NCI-H524 treated with DMSO at 0.1 percent for 48 hours (cell line): ENCODE measurements at places on chromosomes 1 and 21.

DNA sequence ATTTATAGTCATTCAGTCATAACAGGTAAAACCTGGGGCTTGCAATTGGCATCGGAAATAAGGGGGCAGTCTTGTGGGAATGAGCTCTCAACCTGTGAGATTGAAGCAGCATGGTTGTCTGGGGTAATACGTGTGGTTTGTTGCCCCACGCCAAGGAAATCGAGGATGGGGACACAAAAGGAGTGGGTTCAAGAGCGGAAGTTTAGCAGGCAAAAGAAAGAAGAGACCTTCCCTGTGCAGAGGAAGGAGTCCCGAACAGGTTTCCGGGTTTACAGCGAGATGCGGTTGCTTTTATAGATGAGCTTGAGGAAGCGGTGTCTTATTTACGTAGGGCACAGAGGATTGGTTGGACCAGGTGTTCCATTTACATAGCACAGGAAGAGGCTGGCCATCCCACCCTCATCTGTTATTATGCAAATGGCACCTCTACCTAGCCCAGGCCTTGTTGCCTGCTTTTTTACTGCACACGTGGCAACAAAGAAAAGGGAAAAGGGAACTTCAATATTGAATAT is 37.3 kb downstream of the IFNAR1 start:
- peak; percentile 68 for DNase-seq

- DNase-seq, result no peak
Measured at GRCh38 chr1:58855274-58856165, 71.7 kb upstream of the JUN start.

DNA sequence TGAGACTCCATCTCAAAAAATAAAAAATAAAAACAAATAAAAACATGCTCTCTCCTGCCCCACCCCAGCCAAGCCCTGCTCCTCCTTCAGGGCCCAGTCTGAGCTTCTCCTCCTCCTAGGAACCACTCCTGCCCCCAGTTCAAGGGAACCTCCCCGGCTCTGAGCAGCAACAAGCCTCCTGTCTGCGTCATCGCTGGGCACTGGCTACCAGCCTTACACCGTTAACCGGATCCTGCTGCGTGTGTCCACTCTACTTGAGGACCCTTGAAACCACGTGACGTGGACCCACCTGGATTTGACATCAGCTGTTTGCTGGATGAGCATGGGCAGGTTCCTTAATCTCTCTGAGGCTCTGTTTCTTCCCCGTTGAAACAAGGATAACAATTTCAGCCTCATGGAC is 1.6 kb upstream of the TAS1R2 start:
- DNase-seq, result no peak

DNA sequence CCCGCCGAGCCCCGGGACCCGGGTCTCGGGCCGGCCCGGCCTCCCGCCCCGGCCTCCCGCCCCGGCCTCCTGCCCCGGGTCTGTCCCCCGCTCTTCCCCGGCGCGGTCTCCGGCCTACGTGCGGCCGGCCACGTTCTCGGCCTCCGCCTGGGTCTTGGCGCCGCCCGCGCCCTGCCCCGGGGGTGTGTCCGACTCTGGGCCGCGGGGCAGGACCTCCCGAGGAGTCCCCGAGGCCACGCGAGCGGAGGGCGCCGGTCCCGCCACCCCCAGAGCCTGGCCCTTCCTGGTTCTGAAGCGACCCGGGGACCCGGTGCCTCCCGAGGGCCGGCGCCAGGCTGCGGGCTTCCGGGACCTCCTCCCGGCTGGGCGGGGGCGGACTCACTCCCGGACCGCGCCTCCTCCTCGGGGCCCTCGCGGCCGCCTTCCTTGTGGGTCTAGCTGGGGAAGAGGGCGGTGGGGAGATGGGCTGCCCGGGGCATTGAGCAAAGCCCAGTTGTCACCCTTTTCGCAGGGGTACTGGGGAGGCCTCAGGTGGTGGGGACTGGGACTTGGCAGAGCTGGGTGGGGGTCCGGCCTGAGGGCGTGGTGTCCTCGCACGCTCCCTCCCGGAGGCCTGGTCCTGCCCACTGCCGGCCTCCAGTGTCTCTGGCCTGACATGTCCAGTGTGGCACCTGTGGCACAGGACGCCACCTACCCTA is 558 bp downstream of the PFKL start:
- no peak for DNase-seq

DNA sequence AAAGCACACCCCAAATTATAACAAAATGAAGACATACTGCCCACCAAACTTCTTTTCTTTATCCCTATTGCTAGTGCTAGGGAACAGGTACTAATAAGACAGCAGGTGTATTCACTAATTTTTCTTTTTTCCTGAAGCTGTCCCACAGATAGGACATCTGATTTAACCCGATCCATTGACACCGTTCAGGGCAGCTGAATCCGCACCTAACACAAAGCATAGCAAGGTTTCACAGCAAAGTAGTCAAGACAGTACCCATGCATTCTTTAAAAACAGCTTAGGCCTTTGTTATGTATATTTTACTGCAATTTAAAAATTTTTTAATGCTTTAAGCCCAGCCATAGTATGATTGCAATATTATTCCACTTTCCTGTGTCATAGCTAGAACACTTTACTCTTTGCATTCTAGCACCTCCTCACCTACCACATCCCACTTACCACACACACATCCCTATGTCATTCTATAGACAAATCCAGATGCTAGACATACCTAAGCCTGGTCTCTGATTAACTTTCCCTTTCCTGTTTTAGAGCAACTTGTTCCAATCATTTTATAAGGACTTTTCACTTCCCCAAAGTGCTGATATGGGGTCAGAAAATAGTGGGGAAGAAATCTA is 40.4 kb downstream of the GATAD2B start:
- no peak for DNase-seq

DNA sequence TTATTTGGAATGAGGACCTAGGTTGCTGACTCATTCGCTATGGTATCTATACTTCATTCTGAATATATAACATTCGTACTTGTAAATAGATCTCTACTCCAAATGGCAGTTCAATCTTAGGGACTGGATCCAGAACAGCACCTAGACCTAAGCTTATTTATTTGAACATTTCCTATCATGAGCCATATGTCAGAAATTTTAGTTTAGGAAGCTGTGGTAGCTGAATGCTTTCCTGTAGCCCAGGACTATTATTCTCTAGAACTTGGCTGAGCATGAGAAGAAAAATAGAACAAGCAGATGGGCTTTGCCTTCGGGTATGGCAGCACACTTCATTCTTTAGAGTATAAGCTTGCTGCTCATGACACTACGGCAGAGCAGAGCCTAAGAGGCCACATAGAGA is 1114.4 kb upstream of the B3GALT2 start:
- no peak for DNase-seq

- DNase-seq, result no peak
Measured at GRCh38 chr1:178417858-178418257, 78.9 kb downstream of the CLEC20A start.

DNA sequence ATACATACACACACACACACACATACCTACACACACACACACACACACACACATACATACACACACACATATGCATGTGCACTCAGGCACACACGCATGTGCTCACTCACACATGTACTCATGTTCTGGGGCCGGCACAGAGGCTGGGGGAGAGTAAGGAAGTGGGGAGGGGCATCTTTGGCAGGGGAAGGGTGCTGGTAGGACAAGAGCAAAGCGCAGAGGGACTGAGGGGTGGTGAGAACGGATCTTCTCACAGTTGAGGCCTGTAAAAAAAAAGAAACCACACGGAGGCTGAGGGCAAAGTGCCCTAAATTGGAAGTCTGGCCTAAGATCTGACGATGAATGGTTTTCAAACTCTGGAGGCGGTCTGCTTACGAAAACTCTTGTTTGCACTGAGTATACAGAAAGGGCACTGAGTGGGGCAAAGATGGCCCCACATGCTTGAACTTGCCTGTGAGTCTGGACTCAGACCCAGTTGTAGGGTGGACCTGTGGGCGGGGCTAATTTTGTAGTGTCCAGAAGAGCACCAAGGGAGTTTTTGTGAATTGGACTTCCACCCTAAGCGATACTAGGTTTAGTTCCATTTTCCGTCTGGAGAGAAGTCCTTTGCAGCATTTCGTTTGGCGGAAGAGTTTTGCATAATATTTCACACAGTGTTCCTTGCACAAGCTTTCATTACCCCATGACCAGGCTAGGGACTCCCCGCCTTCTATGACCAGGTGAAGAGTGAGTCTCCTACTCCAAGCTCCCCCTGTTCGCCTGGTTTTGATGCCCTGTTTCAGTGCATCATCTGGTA is 79.3 kb upstream of the LYST start:
- DNase-seq, result no peak

GRCh38 chr21:45166931-45167330 is 92.6 kb downstream of the ADARB1 start:
- no peak for DNase-seq

- DNase-seq, result no peak
Measured at GRCh38 chr1:66605419-66605997, 71.6 kb downstream of the SGIP1 start.

GRCh38 chr1:42888013-42888633 is 41.7 kb downstream of the ZNF691 start:
- DNase-seq, result no peak

GRCh38 chr1:223144431-223144830 is 1.4 kb upstream of the TLR5 start:
- DNase-seq, result no peak

- DNase-seq, result no peak
Measured at GRCh38 chr1:15352128-15352957, 57.3 kb upstream of the EFHD2 start.

DNA sequence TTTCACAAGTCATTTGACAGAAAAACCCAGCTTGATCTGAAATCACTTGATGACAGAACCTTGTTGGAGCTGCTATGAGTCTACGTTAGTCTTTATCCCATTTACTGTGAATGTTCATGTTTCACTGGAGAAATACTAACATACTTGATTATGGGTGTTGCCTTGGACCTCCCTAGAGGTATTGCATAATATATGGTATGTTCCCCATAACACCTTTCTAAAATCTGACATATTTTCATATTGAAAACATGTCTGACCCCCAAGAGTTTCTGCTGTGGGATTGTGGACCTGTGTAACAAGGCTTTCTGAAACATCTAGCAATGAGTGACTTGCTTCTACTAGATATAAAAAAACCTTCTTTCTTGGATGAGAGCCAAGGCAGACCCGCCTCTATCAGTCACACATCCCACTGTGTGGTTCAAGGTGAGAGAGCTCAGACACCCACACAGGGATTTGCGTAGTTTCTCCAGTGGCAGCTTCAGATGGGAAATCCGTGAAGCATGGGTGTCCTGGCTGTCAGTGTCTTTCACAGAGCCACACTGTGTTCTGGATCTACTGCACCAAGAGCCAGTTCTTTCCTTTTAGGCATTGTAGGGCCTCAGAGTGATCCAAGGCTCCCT is 4.6 kb downstream of the NENF start:
- DNase-seq, result no peak

DNA sequence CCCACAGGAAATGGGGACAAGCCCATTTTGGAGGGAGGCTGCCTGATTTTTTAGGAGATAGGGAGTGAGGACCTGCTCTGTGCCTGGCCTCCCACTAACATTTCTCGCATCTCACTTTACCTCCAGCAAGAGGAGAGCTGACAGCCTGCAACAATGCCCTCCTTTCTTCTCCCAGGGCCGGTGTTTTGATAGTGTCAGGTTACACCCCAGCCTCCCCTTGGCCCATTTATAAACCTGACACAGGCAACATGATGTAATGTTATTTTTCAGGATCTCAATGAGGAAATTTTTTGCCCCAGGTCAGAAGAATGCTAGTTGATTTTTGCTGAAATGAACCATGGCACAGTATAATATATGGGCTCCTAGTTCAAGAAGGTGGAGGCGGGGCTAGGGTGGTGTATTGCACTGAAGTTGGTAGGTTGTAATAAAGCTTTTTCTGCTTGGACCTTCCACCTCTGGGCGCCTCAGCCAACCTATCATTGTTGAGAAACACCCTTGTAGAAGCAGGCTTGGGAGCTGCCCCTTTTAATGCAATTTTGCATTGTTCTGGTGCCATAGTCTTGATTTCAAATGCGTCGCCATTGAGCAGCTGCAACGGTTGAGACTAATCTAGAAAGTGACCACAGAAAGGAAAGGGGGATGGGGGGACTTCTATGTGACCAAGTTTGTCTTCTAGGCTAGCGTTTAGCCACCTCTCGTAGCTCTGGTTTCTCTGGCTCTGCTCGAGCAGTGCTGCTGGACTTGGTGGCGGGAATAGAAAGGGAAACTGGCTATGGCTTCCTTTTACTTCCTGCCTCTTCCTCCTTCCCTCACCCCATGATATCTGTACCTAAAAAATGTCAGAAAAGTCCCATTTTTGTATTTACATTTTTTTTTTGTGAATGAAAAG is 53.0 kb downstream of the PBX1 start:
- no peak for DNase-seq

DNA sequence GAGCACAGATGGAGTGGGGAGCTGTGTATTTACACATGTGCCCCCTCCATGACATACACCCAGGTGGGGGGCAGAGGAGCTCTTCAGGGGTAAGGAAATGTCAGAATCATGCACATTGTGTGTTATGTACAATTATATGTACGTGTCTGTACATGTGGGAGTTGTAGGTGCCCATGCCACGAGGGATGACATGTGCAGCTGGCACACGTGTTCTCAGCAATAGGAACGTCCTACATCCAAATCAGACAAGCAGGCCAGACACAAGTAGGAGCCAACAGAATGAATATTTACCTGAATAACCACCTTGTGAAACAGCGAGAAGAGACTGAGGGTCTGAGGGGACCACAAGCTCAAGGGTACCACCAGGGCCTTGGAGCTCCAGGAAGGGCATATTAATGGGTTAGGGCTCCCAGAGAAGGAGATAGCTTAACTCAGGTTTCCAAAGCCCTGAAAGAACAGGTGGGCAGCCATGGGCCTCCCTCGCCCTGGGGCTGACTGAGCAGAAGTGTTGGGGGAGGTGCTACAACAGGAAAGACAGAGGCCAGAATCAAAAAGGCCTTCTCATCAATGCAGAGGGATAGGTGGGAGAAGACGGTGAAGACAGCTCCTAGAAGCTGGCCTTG is 3.2 kb downstream of the COL16A1 start:
- no peak for DNase-seq

GRCh38 chr1:20571427-20571826 is 17.5 kb upstream of the CDA start:
- no peak for DNase-seq

- no peak for DNase-seq
Measured at GRCh38 chr1:15371610-15372545, 37.8 kb upstream of the EFHD2 start.

- DNase-seq, result no peak
Measured at GRCh38 chr1:67312615-67313014, 4.9 kb downstream of the IL12RB2 start.

DNA sequence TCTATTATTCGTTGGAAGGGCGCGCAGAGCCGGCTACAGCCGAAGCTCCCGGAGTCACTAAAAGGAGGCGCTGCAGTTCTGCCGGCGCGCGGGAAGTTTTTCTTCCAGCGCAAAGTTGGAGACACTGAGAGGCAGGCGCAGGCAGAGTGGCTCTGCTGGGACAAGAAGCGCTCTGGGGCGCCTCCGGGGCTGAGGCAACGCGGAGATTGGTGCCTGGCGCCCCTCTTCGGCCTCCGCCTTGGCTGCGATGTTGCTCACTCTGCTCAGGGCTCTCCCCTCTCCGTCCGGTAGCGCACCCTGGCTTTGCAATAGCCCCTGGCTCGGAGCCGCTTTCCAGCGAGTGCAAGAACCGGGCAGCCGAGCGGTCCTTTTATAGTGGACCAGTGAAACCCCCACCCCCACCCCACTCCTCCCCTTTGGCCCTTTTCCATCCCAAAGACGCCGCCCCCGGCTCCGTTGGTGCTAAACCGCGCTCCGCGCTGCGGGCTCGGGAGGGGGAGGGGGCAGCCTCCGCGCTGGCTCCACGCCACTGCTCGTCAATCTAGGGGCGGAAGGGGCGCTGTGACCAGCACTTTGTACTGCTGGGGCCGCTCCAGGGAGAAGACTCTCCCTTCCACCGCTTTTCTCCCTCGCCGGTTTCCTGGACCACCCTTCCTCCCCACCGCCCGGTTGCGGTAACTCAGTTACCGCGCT is at the start of gene ADAMTS1:
TSS of gene ADAMTS1 (minus strand) at position 344 of the 693 bp plus-strand sequence. CDS start 455 bp downstream, outside the sequence.
- peak; percentile 59 for DNase-seq
